Uterus (tissue), 4 donors: ENCODE measurements at places on chromosomes 11 and 22. TPM values are rescaled to one million over a fixed set of nuclear protein-coding genes. Genes with fewer than 3 reads are reported as not detected.

TRIM49 gene
- total RNA-seq = not detected

NNMT gene
- total RNA-seq = 84.5 TPM

WEE1 gene
- total RNA-seq = 105 TPM

APOBEC3B gene
- 1.2 TPM for total RNA-seq

SERPING1 gene
- 552 TPM for total RNA-seq

KRTAP5-5 gene
- not detected for total RNA-seq

REXO2 gene
- total RNA-seq = 53.8 TPM

TRIM34 gene
- total RNA-seq = 12.2 TPM

OR51B2 gene
- total RNA-seq = not detected

GRIA4 gene
- not detected for total RNA-seq

ASRGL1 gene
- 31.6 TPM for total RNA-seq

RAG2 gene
- total RNA-seq = 1.6 TPM

GGT5 gene
- 4.1 TPM for total RNA-seq

P4HA3 gene
- 0.51 TPM for total RNA-seq

HTR3B gene
- not detected for total RNA-seq

MICALL1 gene
- total RNA-seq = 26.8 TPM

OR56B4 gene
- total RNA-seq = not detected

DKK3 gene
- total RNA-seq = 151 TPM

SLCO2B1 gene
- 58.1 TPM for total RNA-seq

VPREB1 gene
- not detected for total RNA-seq

PLAAT3 gene
- total RNA-seq = 10.0 TPM

TP53I11 gene
- total RNA-seq = 13.2 TPM

OTOG gene
- total RNA-seq = not detected

TRIM29 gene
- 7.6 TPM for total RNA-seq
